IgD-negative memory B cell (primary cell): ENCODE measurements at places on chromosomes 6 and 20. TPM values are rescaled to one million over a fixed set of nuclear protein-coding genes. Genes with fewer than 3 reads are reported as not detected.

The WFDC12 gene
- not detected for polyA plus RNA-seq

The KCNK15 gene
- polyA plus RNA-seq: not detected

The FNDC1 gene
- not detected for polyA plus RNA-seq

The MYO6 gene
- polyA plus RNA-seq: 0.23 TPM

The GRM1 gene
- not detected for polyA plus RNA-seq

The TINAG gene
- not detected for polyA plus RNA-seq

The SSTR4 gene
- polyA plus RNA-seq: not detected

The BNIP5 gene
- polyA plus RNA-seq: not detected

The CCND3 gene
- 309 TPM for polyA plus RNA-seq

The STMND1 gene
- not detected for polyA plus RNA-seq

The DOP1A gene
- 4.9 TPM for polyA plus RNA-seq

The TMEM74B gene
- 0.80 TPM for polyA plus RNA-seq

The ADAM33 gene
- not detected for polyA plus RNA-seq

The POPDC3 gene
- polyA plus RNA-seq: not detected

The FAM110A gene
- polyA plus RNA-seq: 19.3 TPM

The DLK2 gene
- not detected for polyA plus RNA-seq

The LGSN gene
- polyA plus RNA-seq: not detected

The RAB44 gene
- polyA plus RNA-seq: not detected
